ENCODE measurements at places on chromosomes 3 and 15. TPM values are rescaled to one million over a fixed set of nuclear protein-coding genes. Genes with fewer than 3 reads are reported as not detected.

The CCDC54 gene
- not detected for total RNA-seq

The BRK1 gene
- total RNA-seq, result 52.0 TPM

DNA sequence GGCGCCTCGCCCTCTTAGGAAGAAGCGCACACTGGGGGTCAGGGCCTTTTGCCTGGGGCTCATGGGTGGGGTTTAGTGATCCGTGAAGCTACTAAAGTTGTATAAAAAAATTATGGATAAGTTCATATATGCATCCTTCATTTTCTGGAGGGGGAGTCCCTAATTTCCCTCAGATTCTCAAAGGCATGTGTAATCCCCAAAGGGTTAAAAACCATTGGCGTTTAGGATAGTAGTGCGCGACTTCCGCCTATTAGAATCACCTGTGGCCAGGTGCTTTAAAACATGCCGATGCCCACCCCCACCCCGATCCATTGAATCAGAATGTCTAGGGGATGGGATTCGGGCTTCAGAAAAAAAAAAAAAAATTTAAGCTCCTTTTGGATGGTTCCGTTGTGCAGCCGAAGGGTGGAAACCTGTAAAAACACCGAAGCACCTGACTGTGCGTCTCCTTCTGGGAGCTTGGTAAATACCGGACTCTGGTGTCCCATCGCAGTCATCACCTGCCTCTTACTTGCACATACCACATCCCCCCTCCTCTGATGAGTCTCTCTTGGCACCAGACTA lies 570 bp downstream of the APH1B start:
- DNase-seq, result no peak

GRCh38 chr3:39644176-39644575 lies 165.2 kb upstream of the MYRIP start:
- DNase-seq, result no peak

DNA sequence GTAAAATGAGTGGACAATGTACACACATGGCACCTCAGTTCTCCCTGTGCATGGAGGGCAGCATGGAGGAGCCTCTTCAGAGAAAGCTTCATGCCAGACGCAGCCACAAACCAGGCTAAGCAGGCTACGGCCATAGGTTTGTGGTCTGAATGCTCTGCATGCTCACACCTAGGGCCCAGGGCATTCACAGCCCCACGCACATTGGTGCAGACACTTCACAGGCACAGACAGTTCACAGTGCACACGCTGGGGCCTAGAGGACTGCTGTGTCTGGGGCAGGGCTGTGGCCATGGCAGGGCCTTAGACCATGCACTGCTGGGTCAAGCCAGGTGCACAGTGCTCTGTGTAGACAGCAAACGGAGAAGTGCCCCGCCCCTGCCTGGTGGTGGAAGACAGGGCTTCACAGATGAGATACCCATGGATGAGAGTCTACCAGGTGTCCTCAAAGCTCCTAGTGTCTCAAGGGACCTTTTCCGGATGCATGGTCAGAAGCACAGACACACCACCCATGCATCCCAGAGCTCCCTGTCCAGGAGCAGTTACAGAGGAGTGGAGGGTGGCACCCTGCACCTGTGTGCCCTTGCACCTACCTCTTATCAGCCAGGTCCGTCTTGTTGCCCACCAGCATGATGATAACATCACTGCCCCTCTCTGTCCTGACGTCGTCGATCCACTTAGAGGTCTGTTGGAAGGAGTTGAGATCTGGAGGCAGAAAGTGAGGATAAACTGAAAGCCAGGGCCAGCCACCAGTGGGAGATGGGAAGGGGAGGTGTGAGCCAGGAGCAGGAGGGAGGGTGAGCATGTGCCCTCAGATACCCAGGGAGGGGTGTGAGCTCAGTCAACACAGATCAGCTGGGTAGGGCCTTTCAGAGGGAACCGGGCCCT lies 33.5 kb downstream of the SRPRB start:
- DNase-seq, result no peak

DNA sequence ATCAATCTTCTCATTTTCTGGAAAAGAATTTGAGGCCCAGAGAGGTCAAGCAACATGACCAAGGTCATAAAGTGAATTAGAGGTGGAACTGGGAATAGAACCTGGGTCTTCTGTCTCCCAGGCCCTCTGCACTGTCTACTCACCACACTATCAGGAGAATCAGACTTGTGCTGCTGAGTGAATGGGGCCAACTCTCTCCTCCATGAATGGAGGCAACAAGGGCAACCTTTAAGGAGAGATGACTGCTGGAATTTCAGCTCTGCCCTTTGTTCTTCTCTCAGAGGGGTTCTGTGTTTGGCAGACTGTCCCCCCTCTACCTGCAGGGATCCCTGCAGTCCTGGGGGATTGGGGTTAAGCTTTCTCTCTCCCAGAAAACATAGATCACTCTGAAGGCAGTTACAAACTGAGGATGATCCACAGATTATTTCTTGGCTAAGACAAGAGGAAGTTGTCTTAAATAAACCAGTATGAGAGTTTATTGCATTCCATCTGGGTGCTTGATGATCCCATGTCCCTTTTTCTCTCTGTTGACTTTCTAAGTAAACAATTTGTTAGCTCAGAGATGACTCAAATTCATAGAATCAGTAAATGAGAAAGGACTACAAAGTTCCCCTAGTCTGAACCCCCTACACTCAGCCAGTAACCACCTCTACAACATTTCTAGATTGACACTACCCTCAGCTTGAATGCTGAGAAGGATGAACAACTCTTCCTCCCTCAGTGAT lies 99.0 kb upstream of the LIPC start:
- no peak for DNase-seq

Measured in esophagus squamous epithelium (tissue), 5 donors.